NCI-H510A (cell line): ENCODE measurements at places on chromosomes 1 and 21.

DNA sequence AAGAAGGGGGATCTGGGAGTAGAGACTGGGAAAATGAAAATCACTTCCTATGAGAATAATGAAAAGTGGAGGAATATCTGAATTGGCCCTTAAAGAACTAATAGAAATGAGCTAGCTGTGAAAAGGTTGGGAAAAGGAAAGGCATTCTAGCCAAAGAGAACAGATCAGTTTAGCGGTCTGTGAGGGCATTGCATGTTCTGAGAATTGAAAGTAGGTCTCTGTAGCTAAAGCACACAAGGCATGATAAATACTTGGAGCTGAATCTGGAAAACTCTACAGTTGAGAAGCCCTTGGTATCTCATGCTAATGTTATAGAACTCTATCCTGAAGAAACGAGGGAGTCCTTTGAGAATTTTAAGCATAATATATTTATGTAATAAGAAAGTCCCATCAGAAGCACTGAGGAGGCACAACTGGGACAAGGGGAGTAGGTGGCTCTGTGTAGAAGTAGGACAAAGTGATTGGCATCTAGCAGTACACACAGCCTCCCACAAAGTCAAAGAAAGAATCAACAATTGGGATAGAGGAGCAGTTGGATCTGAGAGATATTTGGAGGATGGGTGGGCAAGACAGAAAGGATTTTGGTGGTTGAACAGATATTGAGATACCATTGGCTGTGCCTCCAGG lies 78.7 kb downstream of the GREM2 start:
- no peak for DNase-seq

DNA sequence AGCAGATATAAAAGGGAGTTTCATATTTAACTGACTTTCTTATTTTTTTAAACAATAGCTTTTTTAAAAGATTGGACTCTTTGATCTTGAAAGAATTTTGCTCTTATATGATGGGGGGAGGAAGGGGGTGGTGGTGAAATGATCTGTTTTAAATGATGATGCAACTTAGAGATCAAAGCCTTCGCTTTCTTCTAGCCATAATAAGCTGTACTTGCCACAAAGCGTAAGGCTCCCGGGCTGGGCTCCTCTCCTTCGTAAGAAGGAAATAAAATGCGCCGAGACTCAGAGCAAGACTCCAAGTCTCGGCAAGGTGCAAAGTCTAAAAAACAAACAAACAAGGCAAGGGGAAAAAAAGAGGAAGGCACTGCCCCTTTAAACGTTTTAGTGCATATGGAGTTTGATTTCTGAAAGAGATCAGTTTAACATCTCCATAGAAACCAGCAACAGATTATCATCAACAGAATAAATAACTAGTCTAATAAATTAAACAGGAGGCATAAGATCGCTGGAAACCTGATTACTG lies 3.3 kb downstream of the CASZ1 start:
- peak; percentile 49 for DNase-seq

GRCh38 chr1:92464588-92465255 lies 22.0 kb downstream of the GFI1 start:
- DNase-seq = no peak

DNA sequence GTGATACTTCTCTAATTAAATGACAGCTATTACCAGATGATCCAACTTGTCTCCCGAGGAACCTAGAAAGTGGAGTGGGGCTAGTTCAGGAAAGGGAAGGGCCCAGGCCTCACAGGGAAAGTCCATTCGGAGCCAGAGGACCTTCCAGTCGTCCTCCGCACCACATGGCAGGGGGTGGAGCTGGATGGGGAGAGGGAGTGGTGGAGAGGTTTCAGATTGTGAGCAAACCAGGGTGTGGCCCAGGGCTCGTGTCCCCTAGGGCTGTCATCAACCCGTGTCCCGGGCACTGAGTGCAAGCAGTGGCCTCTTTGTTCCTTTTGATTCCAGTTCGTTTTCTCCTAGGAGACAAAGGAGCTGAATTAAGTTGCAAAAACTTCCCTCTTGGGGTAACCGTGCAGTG lies 114.9 kb downstream of the HUNK start:
- DNase-seq = no peak

- no peak for DNase-seq
Observed at GRCh38 chr1:24329797-24330543, 10.8 kb downstream of the GRHL3 start.

DNA sequence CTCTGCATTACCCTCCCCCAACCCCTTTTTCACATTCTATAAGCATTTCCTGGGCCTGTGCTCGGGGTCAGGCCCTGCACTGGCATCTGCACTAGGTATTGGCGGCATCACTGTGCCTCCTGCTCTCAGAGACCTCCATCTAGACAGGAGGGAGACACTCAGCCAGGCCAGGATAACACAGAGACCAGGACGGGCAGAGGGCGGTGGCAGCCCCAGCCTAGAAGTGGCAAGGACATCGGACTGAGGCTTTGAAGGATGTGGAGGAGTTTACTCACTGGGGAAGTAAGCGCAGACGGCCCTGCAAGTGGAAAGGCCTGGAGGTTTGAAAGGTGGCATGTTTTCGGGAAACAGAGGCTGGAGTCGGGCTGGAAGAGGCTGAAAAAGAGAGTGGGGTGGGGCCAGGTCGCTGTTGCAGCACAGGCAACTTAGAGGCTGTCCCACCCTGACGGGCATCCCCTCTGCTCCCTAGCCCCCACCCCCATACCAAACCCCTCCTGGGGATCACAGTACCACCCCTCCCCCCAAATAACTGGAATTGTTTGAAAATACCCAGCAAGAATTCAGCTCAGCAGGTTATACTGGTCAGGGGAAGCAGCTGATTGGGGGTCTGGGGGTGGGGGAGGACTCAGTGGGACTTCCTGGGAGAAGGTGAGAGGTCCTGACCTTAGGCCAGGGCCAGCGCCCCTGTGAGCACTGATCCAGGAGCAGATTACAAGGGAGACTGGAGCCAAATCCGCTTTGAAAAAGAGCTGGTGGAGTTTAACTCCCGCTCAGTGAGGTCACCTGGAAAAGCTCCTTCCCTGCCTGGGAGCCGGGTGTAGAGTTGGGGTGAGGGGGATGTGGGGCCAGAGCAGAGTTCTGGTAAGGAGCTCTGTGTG lies 121.8 kb upstream of the WNT4 start:
- no peak for DNase-seq

- DNase-seq = no peak
Observed at GRCh38 chr1:10830961-10831668, 34.7 kb upstream of the CASZ1 start.

DNA sequence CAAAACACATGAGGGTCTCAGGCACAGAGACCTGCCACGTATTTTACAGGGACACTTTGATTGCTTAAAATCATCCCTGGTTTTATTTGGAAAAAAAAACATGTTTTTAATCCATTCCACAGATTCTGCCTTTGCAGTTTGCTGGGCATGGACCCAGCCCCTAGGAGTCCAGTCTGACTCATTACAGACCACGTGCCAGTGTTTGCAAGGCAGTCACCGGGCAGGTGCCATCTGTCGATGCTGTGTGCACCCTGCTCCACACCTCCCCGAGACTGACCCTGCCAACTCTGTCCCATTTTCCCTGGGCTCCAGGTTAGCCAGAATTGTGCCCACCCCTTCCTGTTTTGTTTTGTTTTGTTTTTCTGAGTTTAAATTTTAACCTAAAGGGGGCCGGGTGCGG lies 148.4 kb upstream of the TMEM51 start:
- DNase-seq = no peak

GRCh38 chr1:69913977-69914376 lies 291.4 kb downstream of the LRRC40 start:
- DNase-seq = no peak

- no peak for DNase-seq
Observed at GRCh38 chr21:23017989-23018388, 2019.8 kb downstream of the NCAM2 start.

DNA sequence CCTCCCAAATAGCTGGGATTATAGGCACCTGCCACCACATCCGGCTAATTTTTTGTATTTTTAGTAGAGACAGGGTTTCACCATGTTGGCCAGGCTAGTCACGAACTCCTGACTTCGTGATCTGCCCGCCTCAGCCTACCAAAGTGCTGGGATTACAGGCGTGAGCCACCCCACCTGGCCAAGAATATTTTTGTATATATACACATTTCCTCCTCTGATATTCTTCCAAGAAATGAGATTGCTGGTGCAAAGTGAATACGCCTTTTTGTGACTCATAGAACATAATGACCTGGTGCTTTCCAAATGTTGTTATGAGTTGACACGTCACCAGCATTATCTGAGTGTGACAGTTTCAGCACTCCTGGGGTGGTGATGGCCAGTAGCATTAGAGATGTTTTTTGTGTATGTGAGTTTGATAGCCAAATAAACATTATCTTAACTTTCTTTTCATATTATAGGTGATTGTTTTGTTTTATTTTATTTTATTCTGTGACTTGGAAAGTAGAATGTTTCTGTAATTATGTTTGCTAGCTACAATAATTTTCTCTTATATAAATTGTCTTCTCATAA lies 54.9 kb downstream of the KCNK1 start:
- DNase-seq = no peak

- DNase-seq = no peak
Observed at GRCh38 chr21:34946916-34947534, 102.1 kb downstream of the RUNX1 start.

- no peak for DNase-seq
Observed at GRCh38 chr1:77514921-77515776, 167.3 kb downstream of the ZZZ3 start.

GRCh38 chr1:154433161-154433764 lies 28.1 kb downstream of the IL6R start:
- no peak for DNase-seq

DNA sequence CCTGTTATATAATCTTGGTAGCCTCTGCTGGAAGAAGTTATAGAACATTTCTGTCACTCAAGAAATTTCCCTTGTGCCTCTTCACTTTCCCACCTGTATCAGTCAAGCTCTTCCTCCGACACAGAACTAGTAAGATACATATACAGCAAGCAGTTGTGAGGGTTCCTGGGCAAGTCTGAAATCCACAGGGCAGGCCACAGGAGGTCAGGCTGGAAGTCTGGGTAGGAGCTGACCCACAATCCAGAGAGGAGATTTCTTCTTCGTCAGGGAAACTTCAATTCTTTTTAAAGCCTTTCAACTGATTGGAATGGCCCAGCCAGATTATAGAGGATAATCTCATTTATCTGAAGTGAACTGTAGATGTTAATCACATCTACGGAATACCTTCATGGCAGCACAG lies 96.4 kb upstream of the FMN2 start:
- DNase-seq = no peak

- no peak for DNase-seq
Observed at GRCh38 chr1:70071601-70072000, 133.8 kb downstream of the LRRC40 start.

DNA sequence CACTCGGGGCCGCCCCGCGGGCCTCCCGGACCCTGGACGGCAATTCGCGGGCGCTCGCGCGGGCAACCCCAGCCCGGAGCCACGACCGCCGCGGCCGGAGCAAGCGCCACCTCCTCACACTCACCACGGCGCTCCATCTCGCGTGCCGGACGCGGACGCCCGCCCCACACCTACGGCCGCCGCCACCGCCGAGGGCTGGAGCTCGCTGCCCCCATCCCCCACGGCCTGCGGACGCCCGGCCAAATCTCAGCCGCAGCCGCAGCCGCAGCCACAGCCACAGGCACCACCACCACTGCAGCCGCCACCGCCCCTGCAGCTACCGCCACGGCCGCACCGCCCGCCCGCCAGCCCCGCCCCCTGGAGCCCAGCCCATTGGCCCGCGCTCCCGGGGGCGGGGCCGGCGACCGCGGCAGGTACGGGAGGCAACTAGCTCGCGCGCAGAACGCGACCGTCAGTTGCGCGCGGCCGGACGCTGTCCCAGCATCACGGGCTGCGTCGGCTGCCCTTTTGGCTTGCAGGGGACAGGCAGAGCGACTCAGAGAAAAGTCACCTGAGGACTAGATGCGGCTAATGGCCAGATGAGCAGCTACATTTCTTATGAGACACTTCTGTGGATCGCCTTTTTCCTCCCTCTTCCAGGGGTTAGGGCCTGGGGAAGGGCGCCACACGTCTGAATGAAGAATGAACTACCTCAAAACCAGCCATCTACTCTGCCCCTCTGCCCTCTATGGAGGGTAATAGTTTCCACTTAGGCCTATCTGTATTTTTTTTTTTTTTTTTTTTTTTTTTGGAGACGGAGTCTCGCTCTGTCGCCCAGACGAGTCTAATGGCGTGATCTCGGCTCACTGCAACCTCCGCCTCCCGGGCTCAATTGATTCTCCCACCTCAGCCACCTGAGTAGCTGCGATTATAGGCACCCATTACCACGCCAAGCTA lies at the start of gene ARHGAP29:
Gene ARHGAP29 (minus strand): TSS at position 294 of the 936 bp plus-strand sequence. CDS start 5,973 bp downstream, outside the sequence.
- peak; percentile 93 for DNase-seq

GRCh38 chr1:21909787-21910503 lies 27.2 kb downstream of the HSPG2 start:
- DNase-seq = no peak
